ENCODE measurements at places on chromosomes 11 and 22.

DNA sequence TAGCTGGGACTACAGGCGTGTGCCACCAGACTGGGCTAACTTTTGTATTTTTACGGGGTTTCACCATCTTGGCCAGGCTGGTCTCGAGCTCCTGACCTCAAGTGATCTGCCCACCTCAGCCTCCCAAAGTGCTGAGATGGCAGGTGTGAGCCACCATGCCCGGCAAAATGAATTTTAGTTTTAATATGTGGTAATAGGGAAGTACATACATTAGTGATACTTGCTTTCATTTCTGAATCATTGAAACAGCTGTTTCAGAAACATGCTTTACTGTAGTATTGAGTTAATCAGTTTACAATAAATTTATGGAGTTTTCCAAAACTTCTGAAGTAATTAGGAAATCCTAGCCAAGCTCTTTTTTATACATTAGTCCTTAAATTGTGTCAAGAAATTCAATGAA is 15.6 kb downstream of the PCF11 start:
- DNase-seq = no peak

DNA sequence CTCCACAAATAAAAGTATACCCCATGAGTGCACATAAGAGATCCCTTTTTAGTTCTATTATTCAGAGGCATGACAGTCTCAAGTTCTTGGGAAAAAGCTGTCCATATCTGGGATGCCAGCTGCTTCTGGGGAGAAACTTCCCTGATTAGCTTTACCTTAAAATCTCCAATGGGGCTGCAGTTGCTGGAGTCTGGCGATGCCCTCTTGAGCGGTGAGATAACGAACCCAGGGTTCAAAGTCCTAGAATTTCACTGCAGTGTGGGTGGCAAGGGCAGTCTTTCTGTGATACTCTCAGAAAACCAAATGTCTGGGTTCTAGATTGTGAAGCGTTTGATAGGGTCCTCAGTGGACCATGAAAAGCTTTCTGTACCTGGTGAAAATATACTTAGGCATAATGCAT is 7.4 kb upstream of the PRR33 start:
- DNase-seq = no peak

GRCh38 chr11:86587264-86588193 is 84.9 kb downstream of the ME3 start:
- DNase-seq = no peak

DNA sequence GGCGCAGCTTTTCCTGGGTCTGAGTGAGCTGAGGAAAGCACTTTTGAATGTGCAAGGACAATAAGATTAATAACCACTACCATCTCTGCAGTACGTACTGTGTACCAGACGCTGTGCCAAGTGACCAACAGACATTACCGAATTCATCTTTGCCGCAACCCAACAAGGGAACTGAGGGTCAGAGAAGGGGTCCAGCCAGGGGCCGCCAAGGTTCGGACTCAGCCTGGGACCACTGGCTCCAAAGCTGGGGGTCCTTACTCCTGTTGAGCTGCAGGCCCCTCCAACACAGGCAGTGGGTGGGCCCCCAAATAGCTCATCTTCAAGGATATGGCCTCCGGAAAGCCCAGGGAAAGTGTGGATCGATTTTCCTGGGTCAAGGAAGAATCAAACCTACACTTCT is 55.0 kb upstream of the EMID1 start:
- no peak for DNase-seq

DNA sequence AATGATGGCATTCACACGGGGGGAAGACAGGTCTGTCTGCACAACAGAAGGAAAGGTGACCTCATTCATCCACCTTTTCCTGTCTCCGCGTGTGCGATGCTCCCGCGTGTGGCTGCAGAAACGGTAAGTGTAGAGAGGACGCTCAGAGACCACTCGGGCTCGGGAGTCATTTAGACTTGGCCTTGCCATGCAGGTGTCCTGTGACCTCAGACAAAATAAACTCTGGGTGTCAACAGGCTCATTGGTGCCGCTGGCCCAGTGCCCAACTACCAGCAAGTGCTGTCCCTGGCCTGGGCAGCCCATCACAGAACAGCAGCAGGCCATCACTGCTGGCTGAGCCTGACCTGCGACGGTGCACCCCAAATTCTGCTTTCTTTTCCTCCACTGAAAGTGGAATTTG is 48.1 kb upstream of the ARFGAP3 start:
- DNase-seq = no peak

- DNase-seq = no peak
Measured at GRCh38 chr11:35799655-35800054, 137.1 kb downstream of the TRIM44 start.

GRCh38 chr22:31154975-31155374 is 5.0 kb upstream of the RNF185 start:
- no peak for DNase-seq

DNA sequence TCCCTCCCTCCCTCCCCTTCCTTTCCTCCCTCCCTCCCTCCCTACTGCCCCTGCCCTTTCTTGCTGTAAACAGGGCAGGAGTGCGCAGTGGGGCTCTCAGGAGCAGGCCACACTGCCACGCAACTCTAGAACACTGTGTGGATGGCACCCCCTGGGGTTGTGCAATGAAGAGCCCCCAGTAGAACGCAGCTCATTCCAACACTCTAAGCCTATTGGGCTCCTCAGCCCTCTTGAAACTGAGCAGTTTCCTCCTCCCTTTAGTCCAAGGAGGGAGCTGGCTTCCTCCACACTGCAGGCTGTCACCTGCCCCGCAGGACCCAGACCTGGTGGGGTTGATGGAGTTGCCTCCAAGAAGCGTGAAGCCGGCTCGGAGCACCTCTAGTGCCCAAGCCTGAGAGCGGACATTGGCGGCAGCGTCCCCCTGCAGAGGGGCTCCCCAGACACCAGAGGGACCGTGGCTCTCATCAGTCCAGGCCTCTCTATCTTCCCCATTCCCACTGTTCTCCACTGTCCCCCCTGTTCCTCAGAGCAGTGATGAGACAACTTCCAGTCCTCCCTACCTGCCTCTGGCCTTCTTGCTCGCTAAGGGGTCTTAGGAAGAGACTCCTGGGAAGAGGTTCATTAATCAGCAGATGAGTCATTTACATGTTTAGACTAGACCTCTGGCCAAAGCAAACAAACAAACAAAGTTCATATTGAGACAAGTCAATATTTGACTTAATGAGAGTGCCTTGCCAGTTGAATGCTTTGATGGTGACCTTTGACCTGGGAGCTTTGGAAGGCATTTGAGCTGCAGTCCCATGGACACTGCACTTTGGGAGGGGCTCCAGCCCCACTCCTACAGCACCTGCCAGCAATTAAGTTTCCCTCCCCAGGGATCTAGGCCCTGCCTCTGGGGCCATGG is 64.0 kb downstream of the RPUSD4 start:
- DNase-seq = no peak

GRCh38 chr11:77080643-77081210 is 14.0 kb downstream of the CAPN5 start:
- DNase-seq = no peak

DNA sequence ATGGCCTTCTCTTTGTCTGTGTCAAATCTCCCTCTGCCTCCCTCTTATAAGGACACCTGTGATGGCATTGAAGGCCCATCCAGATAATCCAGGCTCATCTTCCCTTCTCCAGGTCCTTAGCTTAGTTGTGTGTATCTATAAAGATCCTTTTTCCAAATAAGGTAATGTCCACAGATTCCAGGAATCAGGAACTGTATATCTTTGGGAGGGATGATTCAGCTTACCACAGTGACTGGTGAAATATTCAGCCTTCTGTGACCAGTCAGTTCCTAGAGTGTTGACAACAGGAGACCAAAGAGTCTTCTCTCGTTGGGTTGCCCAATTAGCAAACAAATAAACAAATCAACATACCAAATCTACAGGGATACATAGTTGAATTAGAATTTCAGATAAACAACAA is 175.8 kb downstream of the MPPED1 start:
- no peak for DNase-seq

DNA sequence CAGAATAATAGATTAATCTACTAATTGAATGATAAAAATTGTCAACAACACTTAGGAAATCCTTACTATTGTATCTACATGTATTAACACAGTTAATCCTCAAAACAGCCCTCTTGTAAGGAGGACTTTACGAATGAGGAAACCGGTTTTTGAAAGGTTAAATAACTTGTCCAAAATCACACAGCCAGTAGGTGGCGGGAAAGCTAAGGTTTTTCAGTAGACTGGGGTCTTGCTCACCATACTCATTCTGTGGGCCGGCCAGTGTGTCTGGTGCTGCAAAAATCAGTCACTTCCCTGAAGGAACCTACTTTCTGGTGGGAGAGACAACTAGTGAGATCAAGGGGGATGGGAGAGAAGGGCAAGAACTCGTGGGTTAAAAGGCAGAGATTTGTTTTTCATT is 3.8 kb downstream of the DCPS start:
- no peak for DNase-seq

- no peak for DNase-seq
Measured at GRCh38 chr11:46554213-46555147, 39.3 kb downstream of the AMBRA1 start.

GRCh38 chr22:37101311-37102066 is 8.0 kb downstream of the TMPRSS6 start:
- no peak for DNase-seq

GRCh38 chr11:18749681-18750319 is 23.8 kb upstream of the IGSF22 start:
- DNase-seq = no peak

- no peak for DNase-seq
Measured at GRCh38 chr11:103529181-103529684, 420.0 kb downstream of the DYNC2H1 start.

GRCh38 chr22:46122511-46122971 is 27.8 kb upstream of the PPARA start:
- peak; percentile 64 for DNase-seq

GRCh38 chr11:94885581-94885980 is 87.8 kb downstream of the CWC15 start:
- no peak for DNase-seq

DNA sequence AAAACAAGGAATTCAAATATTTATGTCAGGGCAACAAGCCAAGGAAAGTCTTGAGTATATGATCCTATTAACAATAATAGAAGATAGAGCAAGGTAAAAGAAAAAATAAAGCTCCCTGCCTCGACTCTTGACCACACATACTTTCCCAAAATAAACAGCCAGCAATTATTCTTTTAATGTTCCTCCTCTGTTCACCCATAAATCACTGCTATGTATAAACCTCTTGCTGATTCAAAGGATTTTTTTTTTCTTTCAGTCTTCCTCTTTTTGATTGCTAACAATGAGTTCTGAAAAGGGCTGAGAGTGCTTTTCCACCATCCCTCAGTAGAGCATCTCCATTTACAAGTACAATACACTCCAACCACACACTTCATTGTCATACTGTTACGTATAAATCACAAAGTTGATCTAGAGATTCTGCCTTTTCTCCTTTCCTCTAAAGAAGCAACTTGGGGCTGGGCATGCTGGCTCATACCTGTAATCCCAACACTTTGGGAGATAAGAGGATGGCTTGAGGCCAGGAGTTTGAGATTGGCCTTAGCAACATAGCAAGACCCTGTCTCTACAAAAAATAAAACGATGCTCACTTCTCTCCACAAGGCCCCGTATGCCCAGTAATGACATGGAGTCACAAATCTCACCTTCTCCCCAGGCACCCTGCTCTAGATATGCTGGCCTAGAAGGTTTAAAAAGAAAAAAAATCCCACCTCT is 24.0 kb downstream of the RAB30 start:
- DNase-seq = no peak

DNA sequence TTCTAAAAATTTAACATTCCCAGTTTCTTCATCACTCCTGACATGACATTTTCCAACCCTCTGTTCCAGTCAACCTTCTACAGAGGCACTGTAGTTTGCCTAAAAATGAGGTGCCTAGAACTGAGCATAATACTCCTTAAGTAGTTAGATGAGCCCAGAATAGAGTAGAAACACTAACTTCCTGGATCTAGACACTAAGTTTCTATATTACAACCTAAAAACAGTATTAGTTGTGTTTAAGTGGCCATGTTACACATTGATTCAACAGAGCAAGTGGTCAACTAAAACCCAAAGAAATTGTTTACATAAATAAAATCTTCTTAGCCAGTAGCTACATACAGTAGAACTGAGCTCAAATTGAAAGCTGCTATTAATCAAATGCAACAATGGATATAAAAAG is 1.3 kb downstream of the HPS5 start:
- no peak for DNase-seq

GRCh38 chr22:26124991-26125725 is 44.1 kb upstream of the SEZ6L start:
- DNase-seq = no peak

- DNase-seq = peak; percentile 72
Measured at GRCh38 chr11:9663699-9664275, at the start of gene SWAP70. TSS of gene SWAP70 (plus strand) at chr11:9664077. CDS start at chr11:9664180, 103 bp downstream.

DNA sequence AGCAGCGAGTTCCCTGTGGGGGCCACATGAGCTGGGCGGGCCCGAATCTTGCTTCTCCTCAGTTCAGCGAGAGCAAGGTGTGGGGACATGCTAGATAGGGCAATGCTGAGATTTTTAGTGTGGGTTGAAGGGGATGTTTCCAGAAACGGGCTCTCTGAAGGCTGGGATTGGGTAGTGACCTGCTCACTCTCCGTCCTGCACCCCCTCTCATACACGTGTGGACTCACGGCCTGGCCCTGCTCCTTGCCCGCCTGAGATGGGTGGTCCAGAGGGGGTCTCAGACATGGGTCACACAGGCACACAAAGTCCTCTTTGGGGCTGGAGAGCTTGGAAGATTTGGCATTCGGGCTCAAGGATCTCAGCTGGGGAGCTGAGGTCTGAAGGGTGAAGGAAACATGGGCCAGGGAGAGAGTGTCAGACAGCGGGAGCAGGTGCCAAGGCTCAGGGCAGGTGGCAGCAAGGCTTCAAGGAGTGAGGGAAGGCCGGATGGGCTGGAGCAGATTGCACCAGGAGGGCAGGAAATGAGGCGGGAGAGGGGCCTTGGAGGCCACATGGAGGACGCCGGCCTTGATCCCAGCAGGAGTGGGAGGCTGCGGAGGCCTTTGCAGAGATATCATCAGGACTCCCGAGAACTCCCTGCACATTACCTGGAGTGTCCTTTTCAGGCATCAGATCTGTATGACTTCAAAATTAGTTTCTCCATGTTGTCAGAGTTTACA is 74.1 kb downstream of the PARVB start:
- DNase-seq = no peak

DNA sequence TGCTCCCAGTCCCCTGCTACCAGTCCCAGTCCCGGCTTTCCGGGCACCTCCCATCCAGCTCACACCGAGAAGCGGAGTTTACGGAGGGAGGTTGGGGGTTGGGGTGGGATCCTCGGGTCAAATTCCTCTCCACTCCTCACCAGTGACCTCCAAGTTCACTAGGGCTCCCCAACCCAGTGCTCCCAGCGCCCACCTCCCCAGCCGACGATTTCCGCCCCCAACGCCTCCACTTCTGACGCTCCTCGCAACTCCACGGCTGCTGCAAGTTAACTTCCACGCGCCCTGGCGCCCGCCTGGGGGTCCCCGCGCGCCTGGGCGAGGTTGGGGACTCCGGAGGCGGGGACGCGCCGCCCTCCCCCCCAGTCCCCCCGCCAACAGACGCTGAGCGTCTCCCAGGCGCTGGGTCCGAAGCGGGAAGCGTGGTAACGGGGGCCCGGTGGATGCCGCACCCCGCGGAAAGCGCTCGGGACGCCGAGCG is 526 bp downstream of the TPST2 start:
- peak; percentile 20 for DNase-seq

DNA sequence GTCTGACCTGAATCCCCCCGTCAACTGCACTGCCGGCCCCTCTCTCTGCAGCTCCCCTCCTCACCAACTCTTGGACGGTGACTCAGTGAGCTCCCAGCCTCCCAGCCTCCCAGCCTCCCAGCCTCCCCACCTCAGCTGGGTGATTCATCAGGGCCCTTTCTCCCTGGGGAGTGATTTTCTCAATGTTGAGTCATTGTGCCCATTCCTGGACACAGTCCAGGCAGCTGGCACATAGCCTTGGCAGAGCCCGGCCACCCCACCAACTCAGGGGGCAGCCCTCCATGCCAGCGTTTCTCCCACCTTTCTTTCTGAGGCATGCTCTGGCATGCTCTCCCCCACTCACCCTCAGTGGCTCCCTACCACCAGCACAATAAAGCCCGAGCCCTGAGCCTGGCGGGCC is 30.7 kb downstream of the PDE2A start:
- no peak for DNase-seq

Measured in CD4-positive, CD25-positive, alpha-beta regulatory T cell (primary cell).